Cortex of kidney (tissue), 1 donor: ENCODE measurements at places on chromosomes 13 and 19.

DNA sequence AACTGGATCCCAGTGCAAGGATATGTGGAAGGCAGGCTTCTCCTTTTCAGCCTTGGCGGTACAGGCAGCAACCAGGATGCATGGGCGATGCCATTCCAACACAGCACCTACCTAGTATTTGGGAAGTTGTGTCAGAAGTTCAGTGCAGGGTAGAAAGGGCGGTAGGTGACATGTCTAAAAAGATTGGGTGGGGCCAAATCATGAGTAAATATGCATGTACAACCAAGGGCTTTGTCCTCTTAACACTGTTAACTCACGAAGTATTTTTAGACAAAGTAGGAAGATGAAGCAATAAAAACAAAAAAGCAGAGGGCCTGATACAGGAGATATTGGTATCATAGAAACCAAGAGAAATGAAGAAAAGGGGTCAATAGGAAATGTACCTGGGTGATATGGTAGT, 392.1 kb downstream of the MYO16 start:
- no peak for DNase-seq

GRCh38 chr13:112525356-112525945, 62.5 kb downstream of the TUBGCP3 start:
- no peak for DNase-seq

DNA sequence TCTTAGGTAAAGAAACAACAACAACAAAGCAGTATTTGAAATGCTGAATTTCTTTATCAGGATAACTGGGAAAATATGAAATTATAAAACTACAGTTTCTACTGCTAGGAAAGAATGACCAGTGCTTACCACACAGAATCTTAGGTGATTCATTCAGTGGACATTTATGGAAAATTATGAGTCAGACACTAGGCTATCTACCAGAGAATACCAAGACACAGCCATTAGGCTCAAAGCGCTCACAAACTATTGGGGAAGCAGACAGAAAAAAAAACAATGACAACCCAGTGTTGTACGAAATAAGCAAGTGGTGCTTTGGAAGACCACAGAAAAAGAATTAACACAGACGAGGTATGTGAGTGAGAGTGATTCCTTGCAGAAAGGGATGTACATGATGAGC, 1019.5 kb downstream of the PCDH9 start:
- no peak for DNase-seq

DNA sequence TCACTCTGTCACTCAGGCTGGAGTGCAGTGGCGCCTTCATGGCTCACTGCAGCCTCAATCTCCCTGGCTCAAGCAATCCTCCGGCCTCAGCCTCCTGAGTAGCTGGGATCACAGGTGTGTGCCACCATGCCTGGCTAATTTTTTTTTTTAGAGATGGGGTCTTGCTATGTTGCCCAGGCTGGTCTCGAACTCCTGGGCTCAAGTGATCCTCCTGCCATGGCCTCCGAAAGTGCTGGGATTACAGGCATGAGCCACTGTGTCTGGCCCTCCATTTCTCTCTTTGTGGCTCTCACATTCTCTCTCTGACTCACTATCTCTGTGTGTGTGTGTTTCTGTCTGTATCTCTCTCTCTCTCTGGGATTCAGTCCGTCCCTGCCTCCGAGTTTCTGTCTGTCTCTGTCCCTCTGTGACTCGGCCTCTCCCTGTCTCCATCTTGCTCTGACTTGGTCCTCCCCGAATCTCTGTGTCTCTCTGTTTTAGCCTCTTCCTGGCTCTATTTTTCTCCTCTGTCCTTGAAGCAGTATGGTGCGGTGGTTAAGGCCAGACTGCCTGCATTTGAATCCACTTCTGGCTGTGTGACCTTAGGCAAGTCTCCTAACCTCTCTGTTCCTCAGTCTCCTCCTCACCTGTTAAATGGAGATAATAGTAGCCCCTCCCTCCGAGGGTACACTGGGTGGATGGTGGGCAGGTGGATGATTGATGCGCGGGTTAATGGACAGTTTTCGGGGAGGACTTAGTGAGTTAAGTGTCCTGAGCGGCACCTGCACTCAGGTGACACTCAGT, 11.0 kb downstream of the MEIS3 start:
- no peak for DNase-seq

DNA sequence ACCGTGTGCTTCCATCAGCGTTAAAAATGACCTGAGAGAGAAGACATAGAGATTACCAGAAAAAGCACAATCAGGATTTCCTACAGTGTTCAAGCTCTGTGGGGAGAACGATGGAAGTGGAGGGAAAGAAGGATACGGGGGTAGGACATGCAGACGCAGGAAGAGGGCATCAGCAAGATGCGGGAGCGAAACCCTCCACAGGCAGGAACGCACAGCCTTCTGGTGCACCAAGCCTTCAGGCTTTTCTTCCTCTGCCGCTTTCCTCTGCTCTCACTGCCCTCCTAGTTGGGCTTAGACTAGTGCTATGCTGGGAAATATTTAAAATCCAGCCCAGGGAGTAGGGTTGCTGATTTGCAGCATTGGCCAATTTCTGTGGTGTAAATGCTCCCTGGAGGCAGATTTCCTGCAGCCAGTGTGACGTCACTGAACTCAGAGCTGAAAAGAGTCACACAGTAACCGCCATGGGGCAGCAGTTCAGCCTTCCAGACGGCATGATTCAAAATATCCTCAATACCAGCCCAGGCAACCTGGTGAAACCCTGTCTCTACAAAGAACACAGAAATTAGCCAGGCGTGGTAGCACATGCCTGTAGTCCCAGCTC, 205.1 kb upstream of the SOX1 start:
- DNase-seq = no peak

DNA sequence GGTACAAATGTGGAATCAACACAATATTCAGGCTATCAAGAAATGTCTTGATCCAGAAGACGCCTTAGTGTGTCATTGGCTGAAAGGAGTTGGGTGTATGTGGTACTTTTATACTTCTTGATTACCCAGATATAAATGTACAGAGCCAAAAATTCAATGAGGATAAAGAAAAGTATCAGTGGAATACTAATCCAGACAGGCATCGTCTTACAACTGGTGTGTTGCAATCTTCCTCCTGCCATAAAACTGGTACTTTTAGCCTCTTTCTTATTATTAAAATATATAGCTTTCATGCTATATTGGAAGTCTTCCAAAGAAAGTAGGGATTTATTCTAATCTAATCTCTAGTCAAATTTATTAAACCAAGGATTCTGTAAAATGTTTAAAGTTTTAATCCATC, 388.6 kb upstream of the MIR17HG start:
- DNase-seq = no peak

- no peak for DNase-seq
Observed at GRCh38 chr13:98207416-98207815, 30.3 kb upstream of the RNF113B start.

DNA sequence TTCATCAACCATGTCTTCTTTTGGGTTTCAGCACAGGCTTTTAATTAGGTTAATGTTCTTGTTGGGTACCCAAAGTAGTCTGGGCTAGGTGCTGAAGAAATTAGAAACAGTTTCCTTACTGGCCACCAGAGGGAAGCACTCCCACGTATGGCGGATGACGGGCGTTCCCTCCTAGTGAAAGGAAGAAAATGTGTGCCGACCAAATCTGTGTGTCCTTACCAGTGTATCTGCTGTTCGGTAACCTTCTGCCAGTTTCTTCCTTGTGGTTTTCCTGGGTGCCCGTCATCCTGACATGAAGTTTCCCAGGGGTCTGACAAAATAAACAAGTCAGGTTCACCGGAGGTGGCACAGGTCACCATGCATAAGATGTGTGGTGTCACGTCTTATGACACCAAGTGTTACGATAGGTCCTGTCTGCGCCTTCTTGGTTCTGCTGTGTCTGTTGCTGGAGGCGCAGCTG, 6.0 kb upstream of the WDR88 start:
- DNase-seq = no peak

- DNase-seq = no peak
Observed at GRCh38 chr13:75147946-75148345, 334.0 kb downstream of the TBC1D4 start.

- DNase-seq = no peak
Observed at GRCh38 chr19:53160350-53160749, 1.5 kb upstream of the ZNF347 start.

- no peak for DNase-seq
Observed at GRCh38 chr13:44735806-44736205, 159.7 kb upstream of the TSC22D1 start.

DNA sequence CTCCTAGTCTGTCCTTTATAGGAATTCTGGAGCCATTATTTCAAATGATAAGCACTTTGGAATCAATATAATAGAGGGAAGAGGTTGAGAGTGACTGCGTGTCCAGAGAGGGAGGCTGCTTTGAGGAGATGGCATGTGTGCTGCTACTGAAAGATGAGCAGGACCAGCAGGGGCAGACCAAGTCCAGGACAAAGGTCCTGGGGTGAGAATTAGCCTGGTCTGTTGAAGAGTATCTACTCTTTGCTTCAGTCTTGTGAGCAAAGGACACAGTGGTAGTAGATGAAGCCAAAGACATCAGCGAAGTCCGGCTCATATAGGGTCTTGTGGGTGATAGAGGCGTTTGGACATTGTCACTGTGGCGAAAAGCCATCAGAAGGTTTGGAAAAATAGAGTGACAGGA, 21.1 kb downstream of the SGCG start:
- no peak for DNase-seq

DNA sequence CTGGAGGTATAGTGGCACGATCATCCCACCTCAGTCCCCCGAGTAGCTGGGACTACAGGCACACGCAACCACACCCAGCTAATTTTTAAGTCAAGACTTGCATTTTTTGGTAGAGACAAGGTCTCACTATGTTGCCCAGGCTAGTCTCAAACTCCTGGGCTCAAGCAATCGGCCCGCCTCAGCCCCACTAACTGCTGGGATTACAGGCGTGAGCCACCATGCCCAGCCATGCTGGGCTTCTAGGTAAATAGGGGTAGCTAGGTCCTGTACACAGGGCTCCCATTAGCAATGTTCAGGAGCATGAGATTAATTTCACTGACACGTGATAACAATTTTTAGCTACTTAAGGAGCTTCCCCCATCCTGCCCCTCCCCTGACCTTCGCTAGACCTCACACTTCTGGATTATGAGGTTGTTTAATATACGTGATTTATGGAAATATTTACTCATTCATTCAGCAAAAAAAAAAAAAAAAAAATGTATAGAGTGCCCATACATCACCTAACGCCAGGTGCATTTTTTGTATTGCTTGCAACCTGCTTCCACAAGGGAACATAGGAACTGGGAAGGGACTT, 19.2 kb downstream of the TMEM272 start:
- no peak for DNase-seq

GRCh38 chr13:95267662-95268342, 33.4 kb downstream of the ABCC4 start:
- DNase-seq = no peak

DNA sequence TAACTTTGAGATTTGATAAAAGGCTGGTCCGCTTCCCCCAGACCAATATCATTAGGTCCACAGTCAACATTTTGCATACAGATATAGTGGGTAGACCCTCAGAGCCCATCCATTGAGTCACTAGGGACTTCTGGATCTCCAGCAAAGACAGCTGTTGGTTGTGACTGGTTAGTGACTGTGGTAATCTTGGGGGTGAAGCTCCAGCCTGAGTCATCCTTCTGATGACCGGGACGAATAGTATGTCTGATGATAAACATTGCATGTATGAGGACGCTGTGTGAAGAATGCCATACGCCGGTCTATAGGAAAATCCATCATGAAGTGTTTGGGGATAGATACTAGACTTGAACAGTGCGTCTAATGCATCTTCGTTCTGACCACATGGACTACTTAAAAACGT, 307.0 kb downstream of the UQCRFS1 start:
- DNase-seq = no peak

GRCh38 chr19:29672933-29673336, 7.7 kb downstream of the PLEKHF1 start:
- no peak for DNase-seq

- no peak for DNase-seq
Observed at GRCh38 chr13:95678967-95679366, 2.0 kb downstream of the DNAJC3 start.

DNA sequence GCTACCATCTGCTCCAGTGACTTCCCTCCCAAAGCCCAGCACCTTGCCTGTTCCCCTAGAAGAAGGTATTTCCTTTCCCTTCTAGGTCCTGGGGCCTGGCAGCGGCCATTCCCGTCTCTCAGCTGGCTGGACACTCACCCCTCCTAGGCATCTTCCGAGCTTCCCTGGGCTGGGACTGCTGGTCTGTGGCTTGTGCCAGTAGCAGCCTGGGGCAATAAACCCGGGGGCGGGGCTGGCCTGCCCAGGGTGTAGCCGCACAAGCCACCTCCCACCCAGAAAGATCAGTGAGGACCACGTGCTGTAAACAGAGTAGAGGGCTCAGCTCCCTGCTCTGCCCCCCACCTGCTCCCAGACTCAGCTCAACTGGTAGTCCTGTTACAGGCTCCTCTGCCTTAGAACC, 15.0 kb downstream of the LIPE start:
- no peak for DNase-seq

DNA sequence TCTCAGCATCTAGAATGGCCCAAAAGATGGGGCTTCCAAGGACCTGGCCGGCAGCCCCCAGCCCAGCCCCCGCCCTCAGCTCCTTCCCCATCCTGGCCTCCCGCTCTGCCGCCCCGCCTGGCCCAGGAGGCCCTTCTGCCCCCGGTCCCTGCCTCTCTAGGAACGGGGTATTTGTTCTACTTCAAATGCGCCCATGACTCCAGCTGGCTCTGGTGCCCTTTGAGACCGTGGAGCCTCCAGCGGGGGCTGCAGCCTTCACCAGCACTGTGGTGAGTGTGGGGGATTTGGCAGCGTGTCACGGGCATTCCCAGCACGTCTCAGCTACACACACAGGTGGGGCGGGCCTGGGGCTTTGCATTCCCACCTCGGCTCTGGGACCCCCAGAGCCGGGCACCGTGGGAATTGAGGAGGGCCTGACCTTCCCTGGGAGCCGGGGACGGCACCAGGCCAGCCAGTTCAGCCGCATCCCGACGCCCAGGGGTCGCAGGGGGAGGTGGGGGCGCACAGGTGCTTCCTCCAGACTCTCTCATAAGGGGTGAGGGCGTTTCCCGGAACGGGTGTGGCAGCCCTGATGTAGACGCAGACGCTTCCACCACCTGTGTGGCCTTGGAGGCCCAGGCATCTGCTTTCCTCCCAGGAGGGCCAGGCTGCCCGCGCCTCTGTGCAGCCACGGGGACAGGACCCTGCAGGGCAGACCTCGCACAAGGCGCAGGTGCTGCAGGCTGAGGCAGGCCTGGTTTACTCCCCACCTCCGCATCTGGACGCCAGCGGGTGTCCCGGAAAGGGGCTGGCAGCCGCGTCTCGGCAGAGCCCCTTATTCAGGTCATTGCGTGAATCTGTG, 947 bp downstream of the ATP4B start:
- DNase-seq = no peak

DNA sequence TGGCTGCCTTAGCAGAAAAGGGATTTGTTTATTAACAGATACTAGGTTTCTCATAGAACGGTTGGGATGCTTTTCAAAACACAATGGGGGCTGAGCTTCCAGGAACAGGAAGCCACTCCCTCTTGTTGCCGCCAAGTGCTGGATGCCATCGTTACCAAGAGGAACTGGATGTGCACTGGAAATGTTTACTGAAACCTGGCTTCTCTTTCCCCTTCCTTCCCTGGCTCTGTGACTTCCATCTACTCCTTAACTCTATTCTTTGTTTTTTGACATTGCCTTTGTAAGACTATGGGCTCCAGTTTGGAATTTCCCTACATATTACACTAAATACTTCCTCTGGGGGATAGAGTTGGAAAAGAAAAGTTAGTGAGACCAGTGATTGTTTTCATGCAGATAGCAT, 11.7 kb upstream of the KL start:
- no peak for DNase-seq
